ENCODE measurements at places on chromosomes 3 and 15.

- DNase-seq = no peak
These were observed 2.5 kb upstream of the LPP start for GRCh38 chr3:188151438-188151837.

- no peak for DNase-seq
These were observed 362.5 kb downstream of the VPS13C start for GRCh38 chr15:61697796-61698195.

DNA sequence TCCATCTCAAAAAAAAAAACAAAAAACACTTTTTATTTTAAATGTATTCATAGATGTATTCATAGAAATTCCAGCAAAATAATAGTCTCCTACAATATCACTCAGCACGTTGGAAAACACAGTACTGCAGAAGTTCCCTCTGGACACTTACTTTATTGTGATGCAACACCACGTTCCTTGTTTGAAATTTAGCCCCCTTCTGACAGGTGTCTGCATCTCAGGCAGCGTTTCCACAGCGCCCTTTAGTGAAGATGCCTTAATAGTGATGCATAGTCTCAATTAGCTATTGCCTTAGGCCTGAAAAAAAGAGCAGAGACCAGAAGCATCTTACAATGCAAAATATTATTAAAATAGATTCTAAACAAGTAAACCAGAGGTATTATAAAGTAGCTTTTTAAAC is 20.3 kb downstream of the IL12A start:
- DNase-seq = no peak

DNA sequence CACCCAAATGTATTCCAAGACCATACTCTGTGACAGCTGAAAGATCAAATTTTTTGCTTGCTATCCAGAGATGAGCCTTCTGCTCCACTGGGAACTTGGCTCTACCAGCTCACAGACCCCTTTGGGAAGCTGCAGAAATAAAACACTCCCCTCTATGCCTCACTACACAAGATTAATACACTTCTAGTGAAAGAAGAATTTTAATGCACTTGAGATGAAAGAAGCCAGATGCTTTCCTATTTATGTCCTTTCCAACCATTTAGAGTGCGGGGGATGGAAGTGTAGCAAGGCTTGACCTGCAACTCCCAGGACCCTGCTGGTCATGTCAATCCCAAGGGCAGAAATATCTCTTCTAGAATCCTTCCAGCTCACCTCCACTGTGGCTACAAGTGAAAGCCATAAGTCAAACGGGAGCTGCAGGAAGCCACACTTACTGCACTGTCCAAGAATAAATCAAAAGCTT is 34.7 kb downstream of the ANXA2 start:
- no peak for DNase-seq

GRCh38 chr15:73992594-73992898 is 451 bp upstream of the STOML1 start:
- no peak for DNase-seq

DNA sequence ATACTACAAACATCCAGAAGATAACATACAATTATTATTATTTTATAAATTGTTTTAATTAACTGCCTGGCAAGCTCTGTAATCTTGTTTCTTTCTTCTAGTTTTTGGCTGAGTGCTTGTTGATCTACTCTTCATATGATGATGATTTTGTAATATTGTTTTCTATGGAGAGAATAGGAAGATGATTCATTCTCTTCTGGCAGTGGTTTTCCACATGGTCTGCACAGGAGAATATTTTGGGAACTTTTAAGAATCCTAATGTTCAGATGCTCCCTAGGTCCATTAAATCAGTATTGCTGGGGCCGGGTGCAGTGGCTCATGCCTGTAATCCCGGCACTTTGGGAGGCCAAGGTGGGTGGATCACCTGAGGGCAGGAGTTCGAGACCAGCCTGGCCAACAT is 37.6 kb downstream of the CACNA2D3 start:
- DNase-seq = no peak

DNA sequence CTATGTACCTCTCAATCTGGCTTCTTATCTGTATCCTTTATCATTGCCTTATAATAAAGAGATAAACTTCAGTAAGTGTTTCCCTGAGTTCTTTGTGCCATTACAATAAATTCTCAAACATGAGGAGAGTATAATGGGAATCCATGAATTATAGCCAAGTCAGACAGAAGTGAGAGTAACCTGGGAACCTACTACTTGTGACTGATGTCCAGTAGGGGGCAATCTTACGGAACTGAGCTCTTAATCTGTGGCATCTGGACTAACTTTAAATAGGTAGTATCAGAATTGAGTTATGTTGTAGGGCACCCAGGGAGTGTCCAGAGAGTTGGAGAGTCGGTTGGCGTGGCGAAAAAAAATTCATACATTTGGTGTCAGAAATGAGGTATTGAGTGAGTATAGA is 542.6 kb downstream of the ZBBX start:
- DNase-seq = no peak

GRCh38 chr3:7371693-7372572 is 511.0 kb downstream of the GRM7 start:
- DNase-seq = no peak

- no peak for DNase-seq
These were observed 405.9 kb upstream of the TBL1XR1 start for GRCh38 chr3:177603148-177603603.

- DNase-seq = no peak
These were observed 44.9 kb upstream of the PARP14 start for GRCh38 chr3:122635789-122636188.

- DNase-seq = no peak
These were observed 90.8 kb upstream of the TNFAIP8L3 start for GRCh38 chr15:51185213-51186159.

DNA sequence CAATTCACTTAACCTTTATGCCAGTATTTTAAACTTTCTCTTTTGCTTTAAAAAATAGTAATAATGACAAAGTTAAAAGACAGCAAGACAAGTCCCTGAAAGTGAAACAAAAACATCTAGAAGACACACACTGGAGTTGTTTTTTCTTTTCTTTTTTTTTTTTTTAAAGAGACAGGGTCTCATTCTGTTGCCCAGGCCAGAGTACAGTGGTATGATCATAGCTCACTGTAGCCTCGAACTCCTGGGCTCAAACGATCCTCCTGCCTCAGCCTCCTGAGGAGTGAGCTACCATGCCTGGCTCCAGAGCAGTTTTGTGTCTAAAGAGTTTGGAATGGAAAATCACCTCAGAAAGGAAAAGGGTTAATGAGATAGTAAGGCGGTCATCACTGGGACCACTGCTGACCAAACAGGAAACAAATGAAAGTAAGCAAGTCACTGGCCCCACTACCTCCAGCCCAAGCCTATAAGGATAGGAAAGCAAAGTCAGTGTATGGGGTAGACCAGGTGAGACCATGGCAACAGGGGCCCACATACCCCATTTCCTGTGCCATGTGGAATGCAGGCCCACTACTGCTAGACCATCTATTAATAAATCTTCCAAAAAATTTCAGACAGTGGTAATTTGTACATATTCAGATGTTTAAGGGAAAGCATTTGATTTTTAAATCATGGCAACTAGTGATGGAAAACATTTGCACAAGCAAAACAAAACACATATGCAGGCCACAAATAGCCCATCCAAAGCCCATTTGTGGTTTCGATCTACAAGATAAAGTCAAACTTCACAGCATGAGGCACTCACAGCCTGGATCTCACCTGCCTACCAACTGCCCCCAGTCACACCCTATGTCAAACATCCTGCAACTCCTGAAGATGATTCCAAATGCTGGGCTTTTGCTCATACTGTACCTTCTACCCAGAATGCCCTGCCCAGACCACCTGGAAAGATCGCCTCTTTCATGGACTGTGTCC is 62.6 kb downstream of the OSBPL10 start:
- no peak for DNase-seq

DNA sequence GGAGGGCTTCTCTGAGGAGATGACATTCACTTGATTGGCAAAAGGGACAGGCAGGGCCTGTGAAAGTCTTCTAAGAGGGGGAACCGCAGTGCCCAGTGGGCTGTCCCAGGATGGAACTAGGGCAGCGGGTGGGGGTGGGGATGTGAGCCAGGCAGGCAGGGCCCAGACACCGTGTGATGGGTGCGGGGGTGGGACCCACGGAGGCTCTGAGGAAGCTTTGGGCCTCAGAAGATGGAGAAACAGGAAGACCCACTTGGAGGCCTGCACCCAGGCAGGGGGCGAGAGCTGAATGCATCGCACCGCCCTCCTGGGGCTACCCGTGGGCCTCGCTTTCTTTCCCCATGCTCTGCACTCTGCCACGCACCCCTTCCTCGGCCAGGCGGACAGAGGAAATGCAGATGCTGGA is 32.9 kb upstream of the ACAD9 start:
- DNase-seq = no peak

GRCh38 chr3:39990532-39990931 is 181.1 kb downstream of the MYRIP start:
- DNase-seq = peak; percentile 37

- DNase-seq = no peak
These were observed 22.5 kb downstream of the KCTD6 start for GRCh38 chr3:58514405-58514804.
